MCF 10A (cell line): ENCODE measurements at places on chromosomes 16 and 17. TPM values are rescaled to one million over a fixed set of nuclear protein-coding genes. Genes with fewer than 3 reads are reported as not detected.

TAT gene
- not detected in 2 replicates for total RNA-seq

GRB7 gene
- 7.3 and 10.3 TPM in 2 replicates for total RNA-seq

RND2 gene
- total RNA-seq, result 0.16 TPM in 1 of 2 replicates, not detected in the other

CHD9NB gene
- total RNA-seq, result 2.4 and 2.9 TPM in 2 replicates

KRT12 gene
- not detected in 2 replicates for total RNA-seq

EVPLL gene
- 0.70 and 0.88 TPM in 2 replicates for total RNA-seq

RBL2 gene
- total RNA-seq, result 26.1 and 28.5 TPM in 2 replicates

TERB1 gene
- total RNA-seq, result 0.26 and 0.69 TPM in 2 replicates

KRTAP4-3 gene
- total RNA-seq, result not detected in 2 replicates

ARHGAP27 gene
- total RNA-seq, result 30.5 and 47.6 TPM in 2 replicates

TRPV3 gene
- total RNA-seq, result 4.4 and 5.4 TPM in 2 replicates

C16orf86 gene
- 0.54 and 0.65 TPM in 2 replicates for total RNA-seq

MT1E gene
- total RNA-seq, result 518 and 934 TPM in 2 replicates

ARHGAP23 gene
- 23.2 and 29.2 TPM in 2 replicates for total RNA-seq

CCL18 gene
- not detected in 2 replicates for total RNA-seq

SPAG5 gene
- 31.5 and 38.1 TPM in 2 replicates for total RNA-seq
